NCI-H774 (cell line): ENCODE measurements at places on chromosomes 1 and 21.

DNA sequence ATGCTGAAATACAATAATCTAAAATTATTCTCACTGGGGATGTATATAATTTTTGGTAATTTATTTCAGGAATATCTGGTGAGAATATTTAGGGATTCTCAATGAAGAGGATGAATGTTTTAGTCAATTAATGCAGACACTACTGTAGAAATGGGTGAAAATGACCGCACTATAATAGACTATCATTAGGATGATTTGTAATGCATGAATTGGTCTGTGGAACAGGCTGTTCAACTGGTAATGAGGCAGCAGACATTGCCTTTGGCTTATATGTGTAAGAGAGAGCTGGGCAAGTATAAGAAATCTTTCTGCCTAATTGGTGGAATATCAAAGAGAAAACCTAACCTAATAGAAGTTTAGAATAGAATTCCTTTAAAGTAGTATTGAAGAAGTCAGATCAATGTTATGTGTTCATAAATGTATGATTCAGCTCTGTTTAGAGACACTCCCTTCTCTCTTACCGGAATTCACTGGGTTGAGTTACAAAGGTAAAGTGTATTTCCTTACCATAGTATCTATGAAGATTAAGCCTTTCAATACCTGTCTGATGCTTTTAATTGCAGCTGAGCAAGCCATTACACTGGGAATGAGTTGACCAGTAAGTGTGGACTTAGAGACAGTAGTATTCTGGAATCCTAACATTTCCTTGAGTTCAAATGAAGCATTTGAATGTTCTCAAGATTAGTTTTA lies 274.5 kb downstream of the S1PR1 start:
- no peak for DNase-seq

GRCh38 chr21:18832950-18833349 lies 429.4 kb upstream of the TMPRSS15 start:
- no peak for DNase-seq

DNA sequence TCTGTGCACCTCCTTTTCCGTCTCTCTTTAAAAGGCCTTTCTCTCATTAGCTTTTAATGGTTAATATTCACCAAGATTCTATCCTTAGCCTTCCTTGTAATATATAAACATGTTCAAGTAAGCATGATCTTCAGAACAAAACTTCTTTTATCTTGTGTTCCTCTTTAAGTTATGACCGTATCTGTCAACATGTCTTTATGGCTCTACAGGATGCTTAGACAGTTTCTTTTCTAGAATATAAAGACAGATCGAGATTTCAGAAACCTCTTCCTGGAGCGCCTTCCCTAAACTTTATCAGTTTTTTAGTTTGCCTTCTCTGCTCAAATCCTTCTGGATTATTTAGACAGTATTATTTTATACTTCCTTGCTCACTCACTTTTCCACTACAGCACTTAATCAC lies 7.2 kb downstream of the RO60 start:
- no peak for DNase-seq

- no peak for DNase-seq
Measured at GRCh38 chr21:34965200-34966174, 83.6 kb downstream of the RUNX1 start.

- no peak for DNase-seq
Measured at GRCh38 chr1:58992643-58993042, 208.8 kb upstream of the JUN start.
